ENCODE measurements at places on chromosomes 6 and 20. TPM values are rescaled to one million over a fixed set of nuclear protein-coding genes. Genes with fewer than 3 reads are reported as not detected.

GMPR gene
- polyA plus RNA-seq, result 7.3 TPM

BMP5 gene
- not detected for polyA plus RNA-seq

DNA sequence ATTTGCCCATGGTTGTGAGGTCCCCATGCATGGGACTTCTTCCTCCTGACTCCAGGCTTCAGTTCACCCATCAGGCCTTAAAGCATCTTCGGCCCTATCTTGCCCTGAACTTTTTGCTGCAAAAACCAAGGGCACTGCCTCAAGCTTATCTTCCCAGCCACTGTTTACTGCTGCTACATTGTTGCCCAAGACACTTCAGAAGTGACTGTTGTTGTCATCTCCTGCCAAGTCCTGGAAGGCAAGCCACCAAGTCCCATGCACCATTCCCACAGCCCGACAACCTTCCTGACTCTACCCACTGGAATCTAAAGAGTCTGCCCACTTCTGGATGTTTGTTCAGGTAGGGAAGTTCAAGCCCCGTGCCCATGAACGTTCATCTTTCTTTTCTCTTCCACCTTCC is 12.4 kb downstream of the BANF2 start:
- no peak for DNase-seq

- no peak for DNase-seq
Measured at GRCh38 chr20:2793471-2793870, 7.0 kb downstream of the CPXM1 start.

DNA sequence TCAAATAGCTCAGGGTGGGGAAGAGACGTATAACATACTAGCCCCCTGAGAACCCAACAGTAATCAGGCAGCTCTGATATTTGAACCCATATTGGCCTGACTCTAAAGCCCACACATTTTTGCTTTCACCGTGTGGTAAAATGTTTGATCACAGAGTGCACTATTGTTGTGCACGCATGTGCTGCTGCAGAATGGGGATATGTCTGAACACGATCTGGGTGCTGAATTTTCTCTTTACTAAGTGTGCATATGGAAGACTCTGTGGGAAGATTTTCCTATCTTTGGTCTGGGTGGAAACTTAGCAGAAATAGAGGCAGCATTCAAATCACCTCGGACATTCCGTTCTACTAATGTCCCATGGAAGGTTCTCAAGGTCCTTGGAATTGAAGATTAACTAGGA is 800.1 kb downstream of the TFAP2A start:
- no peak for DNase-seq

GRCh38 chr6:120590611-120591010 is 743.7 kb downstream of the TBC1D32 start:
- DNase-seq, result no peak
